ENCODE measurements at places on chromosomes 4 and X.

- no peak for DNase-seq
These were observed 122.8 kb downstream of the ZC4H2 start for GRCh38 chrX:64853424-64853823.

- DNase-seq, result no peak
These were observed 10.4 kb upstream of the PORCN start for GRCh38 chrX:48498374-48498809.

DNA sequence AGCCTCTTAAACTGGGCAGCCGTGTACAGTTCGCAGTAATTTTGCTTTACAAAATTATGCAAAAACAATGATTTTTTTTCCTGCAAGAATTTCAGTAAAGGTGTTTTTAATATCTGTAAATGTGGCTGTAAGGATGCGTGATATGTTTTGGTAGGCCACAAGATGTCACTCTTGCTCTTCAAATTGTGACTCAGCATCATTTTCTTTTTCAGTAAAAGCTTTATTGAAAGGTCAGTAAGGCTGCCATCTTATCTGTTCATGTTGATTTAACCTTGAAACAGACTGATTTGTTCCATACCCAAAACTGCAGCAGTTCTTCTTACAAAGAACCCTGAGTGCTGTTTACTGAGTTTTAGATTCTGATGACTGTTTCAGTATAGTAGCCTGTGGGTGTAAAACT is 39.9 kb downstream of the TXLNG start:
- DNase-seq, result no peak

DNA sequence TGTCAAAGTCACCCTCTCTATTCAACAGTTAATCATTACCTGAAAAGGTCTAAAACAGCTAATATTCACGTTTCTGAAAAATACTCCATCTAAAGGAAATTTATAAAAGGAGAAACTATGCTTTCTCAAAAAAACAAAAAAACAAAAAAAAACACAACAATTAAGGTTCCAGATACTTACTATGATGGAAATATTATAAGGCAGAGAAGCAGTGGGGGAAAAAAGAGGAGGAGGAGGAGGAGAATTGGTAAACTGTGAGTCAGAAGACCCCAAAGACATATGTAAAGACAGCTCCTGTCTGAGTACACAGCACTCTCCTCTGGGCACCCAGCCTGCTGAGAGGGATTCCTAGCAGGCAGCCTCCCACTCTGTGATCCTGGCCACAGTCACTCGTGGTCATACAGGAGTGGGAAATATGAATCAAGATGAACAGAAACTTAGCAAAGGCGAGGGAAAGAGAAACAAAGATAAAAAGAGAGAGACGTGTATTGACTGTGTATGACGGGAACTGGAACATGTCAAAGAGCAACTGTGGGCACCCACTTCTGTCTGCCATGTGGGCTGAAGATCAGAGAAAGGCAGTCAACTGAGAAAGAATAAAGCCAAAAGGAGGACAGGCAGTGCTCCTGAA is 12.5 kb downstream of the KLHL15 start:
- peak; percentile 19 for DNase-seq

- no peak for DNase-seq
These were observed 1337.5 kb downstream of the FSTL5 start for GRCh38 chr4:160826339-160826679.

DNA sequence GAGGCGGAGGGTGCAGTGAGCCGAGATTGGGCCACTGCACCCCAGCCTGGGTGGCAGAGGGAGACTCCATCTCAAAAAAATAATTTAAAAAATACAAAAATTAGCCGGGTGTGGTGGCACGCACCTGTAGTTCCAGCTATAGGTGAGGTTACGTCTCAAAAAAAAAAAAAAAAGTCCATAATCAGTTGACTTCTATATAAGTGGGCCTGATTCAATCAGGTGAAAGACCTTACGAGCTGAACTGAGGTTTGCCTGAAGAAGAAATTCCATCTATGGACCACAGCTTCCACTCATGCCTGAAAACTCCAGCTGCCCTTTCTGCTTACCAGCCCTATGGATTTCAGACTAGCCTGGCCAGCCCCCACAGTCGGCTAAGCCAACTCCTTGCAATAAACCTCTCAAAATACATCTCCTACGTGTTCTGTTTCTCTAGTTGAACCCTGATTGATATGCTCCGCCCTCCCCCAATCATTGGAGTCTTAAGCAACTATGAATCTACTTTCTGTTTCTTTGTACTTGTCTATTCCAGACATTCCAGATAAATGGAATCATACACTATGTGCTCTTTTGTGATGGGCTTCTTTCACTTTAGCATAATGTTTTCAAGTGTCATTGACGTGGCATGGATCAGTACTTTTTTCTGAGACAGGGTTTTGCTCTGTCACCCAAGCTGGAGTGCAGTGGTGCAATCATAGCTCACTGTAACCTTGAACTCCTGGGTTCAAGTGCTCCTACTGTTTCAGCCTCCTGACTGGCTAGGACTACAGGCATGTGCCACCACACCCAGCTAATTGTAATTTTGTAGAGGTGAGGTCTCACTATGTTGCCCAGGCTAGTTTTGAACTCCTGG is 36.6 kb downstream of the SAT1 start:
- DNase-seq, result no peak

GRCh38 chrX:18582910-18583493 is 88.9 kb downstream of the RS1 start:
- no peak for DNase-seq

- no peak for DNase-seq
These were observed 105.3 kb upstream of the TMEM150C start for GRCh38 chr4:82666970-82667665.

- no peak for DNase-seq
These were observed 153.8 kb upstream of the SLC4A4 start for GRCh38 chr4:71185037-71185436.

- no peak for DNase-seq
These were observed 786 bp upstream of the ZFX start for GRCh38 chrX:24148535-24149350.

GRCh38 chr4:70855464-70855863 is 15.8 kb upstream of the GRSF1 start:
- DNase-seq, result no peak

GRCh38 chrX:3159995-3160720 is 118.9 kb downstream of the ARSF start:
- DNase-seq, result no peak

DNA sequence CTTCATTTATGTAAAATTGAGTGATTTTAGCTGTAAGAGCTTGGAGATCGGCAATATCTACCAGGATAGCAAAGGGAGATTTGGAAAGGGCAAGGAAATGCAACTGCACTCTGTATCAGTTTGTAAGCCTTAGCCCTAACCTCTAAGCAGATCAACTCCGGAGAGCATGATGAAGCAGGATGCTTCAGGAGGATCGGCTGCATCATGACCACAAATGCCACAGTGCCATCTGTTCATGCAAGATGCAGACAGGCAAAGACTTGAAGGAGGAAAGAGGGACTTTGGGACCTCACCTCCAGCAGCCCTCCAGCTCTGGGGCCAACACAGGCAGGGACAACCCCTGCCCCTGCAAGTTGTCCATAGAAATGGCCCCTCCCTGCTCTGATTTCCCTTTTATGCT is 377.6 kb upstream of the GATB start:
- no peak for DNase-seq

GRCh38 chr4:145453163-145453520 is 28.5 kb upstream of the SMAD1 start:
- DNase-seq, result no peak
